ENCODE measurements at places on chromosomes 2 and 18.

GRCh38 chr2:69789772-69790600 lies 39.5 kb upstream of the GMCL1 start:
- no peak for DNase-seq

GRCh38 chr2:197515315-197515738 lies 539 bp upstream of the MOB4 start:
- no peak for DNase-seq

DNA sequence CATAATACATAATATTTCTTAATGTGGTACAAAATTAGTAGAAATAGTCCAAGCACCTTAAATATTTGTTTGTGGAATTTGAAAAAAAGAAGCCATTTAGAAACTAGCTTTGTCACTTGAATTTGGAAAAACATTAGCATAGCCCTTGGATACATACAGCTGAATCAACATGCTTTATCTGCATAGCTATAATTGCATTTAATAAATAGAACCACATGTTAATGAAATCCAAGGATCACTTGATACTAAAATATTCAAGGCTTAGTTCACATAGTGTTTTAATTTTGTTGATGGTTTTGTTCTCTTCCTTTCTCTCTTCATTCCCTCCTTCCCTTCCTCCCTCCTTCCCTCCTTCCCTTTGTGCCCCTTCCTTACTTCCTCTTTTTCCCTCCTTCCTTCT lies 169.4 kb upstream of the NRXN1 start:
- DNase-seq: no peak

- no peak for DNase-seq
Measured at GRCh38 chr2:77161009-77161408, 361.2 kb downstream of the LRRTM4 start.

DNA sequence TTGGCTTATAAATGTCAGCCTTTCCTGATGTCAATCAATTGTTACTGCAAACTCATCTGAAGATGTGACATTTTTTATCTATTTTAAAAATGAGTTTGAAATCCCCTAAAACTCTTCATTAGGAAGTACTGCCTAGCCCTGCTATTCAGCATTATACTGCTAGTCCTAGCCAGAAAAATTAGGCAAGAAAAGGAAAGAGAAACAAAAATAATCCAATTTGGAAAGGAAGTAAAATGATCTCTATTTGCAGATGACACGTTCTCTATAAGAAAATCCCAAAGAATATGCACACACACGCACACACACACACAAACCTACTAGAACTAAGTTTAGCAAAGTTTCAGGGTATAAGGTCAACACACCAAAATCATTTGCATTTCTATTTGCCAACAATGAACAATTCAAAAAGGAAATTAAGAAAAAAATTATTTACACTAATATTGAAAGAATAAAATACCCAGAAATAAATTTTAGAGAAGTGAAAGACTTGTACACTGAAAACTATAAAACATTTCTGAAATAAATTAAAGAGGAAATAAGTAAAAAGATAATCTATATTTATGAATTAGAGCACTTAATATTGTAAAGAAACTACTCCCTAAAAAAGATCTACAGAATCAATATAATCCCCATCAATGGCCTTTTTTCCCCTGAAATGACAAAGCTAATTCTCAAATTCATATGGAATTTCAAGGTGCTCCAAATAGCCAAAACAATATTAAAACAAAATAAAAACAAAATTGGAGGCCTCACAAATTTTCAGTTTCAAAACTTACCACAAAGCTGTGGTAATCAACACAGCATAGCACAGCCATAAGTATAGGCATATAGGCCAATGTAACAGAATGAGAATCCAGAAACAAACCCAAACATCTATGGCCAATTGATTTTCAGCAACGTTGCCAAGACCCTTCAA lies 433.7 kb upstream of the TRIB2 start:
- no peak for DNase-seq
